Neural progenitor cell (in vitro differentiated cells): ENCODE measurements at places on chromosomes 1 and 21.

- DNase-seq: no peak
Observed at GRCh38 chr1:156389311-156389710, 20.3 kb downstream of the RHBG start.

DNA sequence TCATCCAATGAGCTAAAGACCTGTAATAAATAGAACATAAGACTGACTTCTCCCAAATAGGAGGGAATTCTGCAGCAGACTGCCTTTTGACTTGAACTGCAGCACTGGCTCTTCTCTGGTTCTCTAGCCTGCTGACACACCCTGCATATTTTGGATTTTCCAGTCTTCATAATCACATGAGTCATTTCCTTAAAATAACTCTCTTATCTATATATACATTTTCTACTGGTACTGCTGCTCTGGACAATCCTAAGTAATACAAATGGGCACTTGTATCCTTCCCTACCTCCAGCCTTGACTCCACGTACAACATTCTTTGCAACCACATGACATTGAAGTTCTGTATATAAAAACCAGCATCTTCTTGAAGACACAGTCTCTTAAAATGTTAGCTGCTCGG, 429.4 kb upstream of the TMPRSS15 start:
- DNase-seq: no peak

GRCh38 chr1:88698764-88699163, 14.7 kb downstream of the PKN2 start:
- DNase-seq: no peak

DNA sequence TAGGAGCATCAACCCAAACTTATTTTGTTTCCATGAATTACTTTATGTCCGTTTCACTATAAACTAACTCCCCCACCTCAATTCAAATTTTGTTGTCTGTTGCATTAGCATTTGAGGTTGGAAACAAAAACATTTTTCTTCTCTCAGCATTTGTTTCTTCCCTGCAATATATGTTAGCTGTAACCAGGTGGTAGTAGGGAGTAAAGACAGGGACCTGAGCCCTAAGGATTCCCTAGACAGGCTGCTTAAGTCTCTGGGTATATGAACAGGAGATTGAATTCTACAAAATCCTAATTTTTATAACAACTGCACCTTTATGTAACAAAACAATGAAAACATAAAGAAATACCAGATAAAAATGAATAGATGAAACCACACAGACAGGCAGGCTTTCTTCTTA, 242.6 kb downstream of the PAPPA2 start:
- no peak for DNase-seq

DNA sequence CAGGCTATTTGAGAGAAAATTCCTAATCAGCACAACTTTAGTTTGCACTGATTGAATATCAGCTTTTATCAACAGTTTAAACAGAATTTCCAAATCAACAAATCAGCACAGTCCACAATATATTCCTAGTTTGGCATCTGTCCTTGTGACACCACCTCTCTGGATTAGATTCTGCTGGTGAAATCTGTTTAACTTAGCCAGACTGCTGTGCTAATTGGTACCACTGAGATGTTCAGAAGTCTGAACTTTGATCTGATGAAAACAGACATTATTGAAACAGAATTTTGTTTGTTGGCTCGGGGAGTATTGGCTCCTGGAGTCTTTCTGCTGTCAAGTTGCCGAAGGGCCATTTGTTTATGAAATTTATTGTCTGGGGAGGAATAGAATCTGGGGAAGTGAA, 17.0 kb upstream of the NGF start:
- DNase-seq: no peak
